ENCODE measurements at places on chromosomes 1 and 21.
A peak's percentile ranks its signal among the peaks of the same experiment; 100 is the strongest.

DNA sequence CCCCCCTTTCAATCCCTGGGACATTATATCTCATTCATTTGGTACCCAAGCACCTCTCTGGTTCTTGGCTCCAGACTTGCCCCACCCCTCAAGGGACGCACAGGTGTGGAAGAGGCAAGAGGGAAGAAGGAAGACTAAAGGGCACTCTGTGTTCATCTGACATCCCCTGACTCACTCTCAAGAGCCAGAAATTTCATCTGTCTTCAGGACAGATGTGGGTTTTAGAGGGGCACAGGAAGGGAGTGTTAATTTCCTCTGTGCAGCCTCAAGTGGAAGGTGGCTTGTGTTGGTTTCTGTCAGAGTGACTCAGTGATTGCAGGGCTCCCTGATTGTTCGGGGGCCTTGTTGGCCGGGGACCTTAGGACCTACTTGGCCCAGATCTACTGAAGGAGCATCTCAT lies 2.4 kb downstream of the C2CD4D start:
- no peak for DNase-seq

GRCh38 chr1:206472886-206473285 lies 2.6 kb downstream of the IKBKE start:
- DNase-seq = no peak

DNA sequence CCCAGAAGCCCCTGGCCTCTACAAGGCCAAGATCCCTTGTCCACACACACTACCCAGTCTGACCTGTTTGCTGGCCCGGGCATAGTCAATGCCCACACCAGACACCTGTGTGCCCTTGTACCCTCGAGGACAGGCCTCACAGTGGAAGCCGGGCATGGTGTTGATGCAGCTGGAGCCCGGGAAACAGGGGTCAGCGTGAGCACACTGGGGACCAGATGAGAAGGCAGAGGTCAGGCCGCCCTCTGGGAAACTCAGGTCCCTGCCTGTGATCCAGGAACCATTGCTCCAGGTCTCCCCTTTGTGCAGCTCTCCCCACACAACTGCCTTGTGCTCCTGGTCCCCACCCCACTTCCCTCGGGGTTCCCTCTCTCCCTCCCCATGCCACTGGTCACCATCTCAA lies 5.5 kb downstream of the THBS3 start:
- no peak for DNase-seq

- DNase-seq = no peak
Observed at GRCh38 chr21:28256837-28257236, 735.8 kb downstream of the LTN1 start.

GRCh38 chr1:241688940-241689368 lies 36.9 kb downstream of the WDR64 start:
- no peak for DNase-seq

- DNase-seq = peak; percentile 52
Observed at GRCh38 chr1:27862671-27863537, 9.4 kb upstream of the THEMIS2 start.

- DNase-seq = no peak
Observed at GRCh38 chr1:29256394-29256793, 20.1 kb downstream of the PTPRU start.

DNA sequence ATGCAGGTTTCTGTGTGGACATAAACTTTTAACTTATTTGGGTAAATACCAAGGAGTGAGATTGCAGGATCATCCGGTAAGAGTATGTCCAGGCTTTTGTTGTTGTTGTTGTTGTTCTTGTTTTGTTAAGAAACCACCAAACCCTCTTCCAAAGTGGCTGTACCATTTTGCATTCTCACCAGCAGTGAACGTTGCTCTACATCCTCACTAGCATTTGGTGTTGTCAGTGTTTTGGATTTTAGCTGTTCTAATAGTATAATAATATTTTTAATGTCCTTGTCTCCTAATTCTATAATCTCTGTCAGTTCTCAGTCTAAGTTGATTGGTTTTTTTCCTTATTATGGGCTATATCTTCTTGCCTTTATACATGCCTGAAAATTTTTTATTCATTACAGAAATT lies 37.8 kb downstream of the TENT5C start:
- no peak for DNase-seq

DNA sequence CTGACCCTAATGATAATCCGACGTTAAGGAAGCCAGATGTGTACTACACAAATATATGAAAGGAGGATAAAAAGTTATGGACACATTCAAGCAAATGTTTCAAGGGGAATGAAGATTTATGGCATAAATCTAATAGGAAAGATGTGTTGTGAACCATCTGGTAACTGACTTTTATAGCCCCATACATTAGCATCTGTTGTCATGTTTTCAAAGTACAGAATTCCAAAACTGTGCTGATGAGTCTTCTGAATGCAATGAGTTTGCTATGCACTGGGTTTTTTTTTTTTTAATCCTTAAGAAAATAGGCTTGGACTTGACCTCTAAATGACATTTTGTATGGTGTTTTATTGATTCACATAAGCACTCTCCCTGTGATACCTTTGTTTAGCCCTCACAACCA lies 158.5 kb upstream of the ESRRG start:
- no peak for DNase-seq

GRCh38 chr1:161033751-161034150 lies 5.0 kb downstream of the TSTD1 start:
- DNase-seq = no peak

DNA sequence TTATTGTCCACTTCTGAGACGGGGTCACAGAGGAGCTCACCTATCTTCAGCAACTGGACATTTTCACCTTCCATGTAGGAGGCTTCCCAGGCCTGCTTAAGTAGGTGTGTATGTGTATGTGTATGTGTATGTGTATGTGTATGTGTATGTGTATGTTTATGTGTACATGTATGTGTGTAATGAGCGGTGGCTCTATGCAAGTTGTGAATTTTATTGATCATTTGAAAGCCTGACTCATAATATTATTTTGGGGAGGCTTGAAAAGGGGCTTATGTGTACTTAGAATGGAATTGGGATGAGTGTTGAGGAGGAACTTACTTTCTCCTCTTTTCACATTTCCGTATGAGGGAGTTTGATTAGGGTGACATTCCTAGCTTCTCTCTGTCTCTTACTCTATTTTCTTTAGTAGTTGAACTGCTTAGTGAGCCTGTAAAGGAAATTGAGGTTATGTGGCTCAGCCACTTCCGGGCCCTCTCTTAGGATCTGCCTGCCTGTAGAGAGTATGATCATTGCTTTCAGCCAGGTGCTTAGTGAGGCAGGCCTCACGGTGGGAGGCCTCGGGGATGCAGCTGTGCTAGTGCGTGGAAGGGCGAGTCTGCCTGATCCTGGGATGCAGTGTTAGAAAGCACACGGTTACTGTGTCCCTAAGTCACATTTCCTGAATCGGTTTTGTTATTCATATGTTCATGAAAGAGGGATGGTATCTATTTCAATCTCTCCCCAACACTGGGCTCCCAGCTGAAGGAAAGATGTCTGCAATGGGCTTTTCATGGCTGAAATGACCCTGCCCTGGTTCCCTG lies 61.0 kb downstream of the IER5 start:
- DNase-seq = peak; percentile 65

- DNase-seq = no peak
Observed at GRCh38 chr1:56168176-56168575, 411.2 kb downstream of the PLPP3 start.

GRCh38 chr1:157311730-157312081 lies 173.5 kb upstream of the ETV3 start:
- DNase-seq = no peak
